HS-27A (cell line): ENCODE measurements at places on chromosomes 7 and 10.

DNA sequence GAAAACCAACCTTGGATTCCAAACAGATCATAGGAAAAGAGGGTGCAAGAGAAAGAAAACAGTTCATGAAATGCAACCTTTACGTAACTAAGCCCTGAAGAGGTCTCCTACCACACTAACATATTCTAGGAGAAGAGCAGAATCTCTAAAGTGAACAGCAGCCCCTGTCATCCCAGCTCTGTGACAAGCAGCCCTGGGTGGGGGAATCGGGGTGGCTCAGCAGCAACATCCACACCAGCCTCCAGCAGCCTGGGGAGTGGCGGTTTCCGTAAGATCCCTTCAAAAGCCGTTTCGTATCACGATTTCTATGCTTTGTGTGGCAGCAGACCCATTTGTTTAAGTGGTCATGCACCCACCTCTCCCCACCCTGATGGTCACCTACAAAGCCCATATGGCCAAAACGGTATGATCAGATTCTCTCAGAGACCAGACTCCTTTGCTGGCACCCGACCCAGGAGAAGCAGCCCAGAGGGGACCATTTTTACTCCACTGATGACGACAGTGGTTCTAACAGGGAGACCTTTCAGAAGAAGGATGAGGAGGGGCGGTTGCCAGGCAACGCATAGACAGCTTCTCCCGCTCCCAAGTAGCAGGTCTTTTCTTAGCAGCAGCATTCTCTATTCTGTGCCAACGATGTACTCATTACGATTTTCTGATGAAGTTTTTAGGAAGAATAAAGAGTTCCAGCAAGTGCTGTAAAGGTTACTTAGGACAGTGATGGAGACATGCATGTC, 300.6 kb downstream of the DNAJB6 start:
- DNase-seq = no peak

DNA sequence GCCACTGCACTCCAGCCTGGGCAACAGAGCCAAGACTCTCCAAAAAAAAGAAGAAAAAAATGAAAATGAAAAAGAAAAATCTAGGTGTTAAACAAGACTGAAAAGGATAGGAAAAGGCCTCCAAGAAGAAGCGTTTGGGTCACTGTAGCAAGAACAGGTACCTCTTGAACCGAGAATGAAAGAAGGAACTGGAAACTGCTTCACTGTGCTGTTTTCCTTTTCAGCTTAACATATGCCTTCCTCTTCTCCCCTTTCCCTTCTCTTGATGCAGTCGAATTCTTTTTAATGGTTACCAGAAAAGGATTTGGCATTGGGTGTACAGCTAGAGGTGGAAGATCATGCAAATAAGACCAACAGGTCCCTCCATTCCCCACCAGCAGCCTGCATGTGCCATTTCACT, 28.1 kb downstream of the LRRC4 start:
- DNase-seq = no peak

DNA sequence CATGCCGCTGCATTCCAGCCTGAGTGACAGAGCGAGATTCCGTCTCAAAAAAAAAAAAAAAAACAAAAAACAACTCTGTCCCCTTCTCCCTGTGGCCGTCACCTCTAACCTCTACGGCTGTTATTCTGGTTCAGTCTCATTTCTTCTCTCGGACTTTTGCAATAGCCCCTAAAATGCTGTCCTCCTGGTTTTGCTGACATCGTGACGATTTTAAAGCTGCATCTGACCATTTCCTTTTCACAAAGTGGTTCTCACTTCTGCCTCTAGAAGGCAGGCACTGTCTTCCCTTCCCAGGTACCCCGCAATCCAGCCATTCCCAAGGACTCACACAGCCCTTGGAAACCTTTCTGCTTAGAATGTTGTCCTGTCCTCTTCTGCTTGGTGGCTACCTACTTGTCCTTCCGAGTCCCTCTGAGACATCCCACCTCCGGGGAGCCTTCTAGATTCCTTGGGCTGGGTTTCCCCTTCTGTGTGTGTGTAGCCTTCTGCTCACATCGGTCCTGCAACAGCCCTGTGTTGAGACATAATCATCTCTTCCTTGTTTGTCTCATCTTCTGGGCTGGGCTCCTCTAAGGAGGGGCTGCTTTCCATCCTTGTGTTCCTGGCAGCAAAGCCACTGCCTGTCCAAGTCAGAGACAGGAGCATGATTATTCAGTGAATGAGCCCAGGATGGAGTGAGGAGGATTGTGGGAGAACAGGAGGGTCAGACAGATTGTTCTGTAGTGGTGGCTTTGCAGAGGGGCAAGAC, 83.1 kb downstream of the GRK5 start:
- no peak for DNase-seq

GRCh38 chr7:112648781-112649180, 141.4 kb downstream of the TMEM168 start:
- no peak for DNase-seq

DNA sequence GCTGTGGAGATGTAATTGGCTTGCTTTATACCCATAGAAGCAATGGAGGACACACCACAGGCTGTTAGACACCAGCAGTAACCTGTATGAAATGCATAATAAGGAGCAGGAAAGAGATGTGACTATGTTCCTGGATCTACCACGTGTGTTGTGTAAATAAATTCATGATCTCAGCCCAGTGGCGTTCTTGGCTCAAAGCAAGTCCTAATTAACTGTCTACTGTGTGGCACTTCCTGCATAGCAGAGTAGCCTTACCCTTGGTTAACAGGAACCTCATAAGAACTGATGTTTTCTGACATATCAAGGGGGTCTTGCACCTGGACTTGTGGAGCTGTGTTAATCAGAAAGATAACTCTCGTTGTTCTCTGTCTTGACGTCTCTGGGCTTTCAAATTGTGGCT, 25.7 kb upstream of the FAM180A start:
- DNase-seq = no peak

DNA sequence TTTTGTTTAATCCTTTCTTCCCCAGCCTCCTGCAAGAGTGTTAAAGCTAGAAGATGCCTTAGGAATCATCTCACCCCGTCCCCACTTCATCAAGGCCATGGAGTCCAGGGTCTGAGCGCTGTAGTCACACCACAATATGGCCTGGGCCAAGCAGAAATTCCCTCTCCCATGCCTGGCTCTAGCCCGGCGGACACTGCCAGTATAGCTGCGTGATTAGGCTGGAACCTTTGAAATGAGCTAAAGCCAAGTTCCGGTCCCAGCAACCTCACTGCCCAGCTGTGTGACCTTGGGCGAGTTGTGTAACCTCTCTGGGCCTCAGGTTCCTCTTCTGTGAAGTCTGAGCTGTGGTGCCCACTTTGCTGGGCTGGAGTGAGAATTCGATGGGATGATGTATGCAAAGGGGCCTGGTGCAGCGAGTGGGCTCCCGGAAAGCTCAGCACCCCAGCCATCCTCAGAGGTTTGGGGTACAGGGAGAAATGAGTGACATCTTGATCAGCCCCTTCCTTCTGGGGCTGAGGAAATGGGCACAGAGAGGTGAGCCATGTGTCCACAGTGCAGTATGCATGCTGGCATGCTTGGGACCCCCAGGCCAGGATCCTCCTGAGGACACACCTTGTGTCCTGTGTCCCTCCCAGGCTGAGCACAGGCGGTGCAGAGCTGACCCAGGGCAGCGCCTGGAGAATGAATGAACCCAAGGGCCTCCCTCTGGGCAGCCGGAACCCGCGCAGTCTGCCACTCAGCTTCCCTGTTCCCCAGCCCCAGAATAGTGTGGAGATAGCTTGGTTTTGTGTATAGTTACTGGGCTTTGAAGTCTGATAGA, 118.6 kb downstream of the ZMIZ1 start:
- DNase-seq = no peak

GRCh38 chr7:6242561-6242960, 29.9 kb downstream of the CYTH3 start:
- DNase-seq = no peak

GRCh38 chr10:99279626-99280111, 44.0 kb upstream of the HPSE2 start:
- peak; percentile 40 for DNase-seq

DNA sequence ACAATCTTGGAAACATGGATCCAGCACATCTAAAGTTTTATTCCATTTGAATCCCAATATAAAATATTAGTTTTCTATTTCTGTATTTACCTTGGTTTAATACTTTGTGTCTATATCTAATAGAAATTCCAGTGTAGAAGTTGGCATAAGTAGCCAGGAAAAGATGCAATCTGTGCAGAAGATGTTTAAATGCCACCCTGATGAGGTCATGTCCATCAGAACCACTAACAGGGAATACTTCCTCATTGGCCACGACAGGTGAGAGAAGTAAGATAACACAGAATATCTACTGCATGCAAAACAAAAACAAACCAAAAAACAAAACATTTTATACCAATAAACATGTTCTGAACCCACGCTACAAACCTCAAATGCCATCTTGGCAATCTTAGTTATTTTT, 15.7 kb downstream of the PLEKHS1 start:
- DNase-seq = no peak

GRCh38 chr7:7652798-7653540, 12.4 kb downstream of the UMAD1 start:
- DNase-seq = no peak

- DNase-seq = no peak
These were observed 212.3 kb downstream of the C7orf25 start for GRCh38 chr7:42699380-42700178.

DNA sequence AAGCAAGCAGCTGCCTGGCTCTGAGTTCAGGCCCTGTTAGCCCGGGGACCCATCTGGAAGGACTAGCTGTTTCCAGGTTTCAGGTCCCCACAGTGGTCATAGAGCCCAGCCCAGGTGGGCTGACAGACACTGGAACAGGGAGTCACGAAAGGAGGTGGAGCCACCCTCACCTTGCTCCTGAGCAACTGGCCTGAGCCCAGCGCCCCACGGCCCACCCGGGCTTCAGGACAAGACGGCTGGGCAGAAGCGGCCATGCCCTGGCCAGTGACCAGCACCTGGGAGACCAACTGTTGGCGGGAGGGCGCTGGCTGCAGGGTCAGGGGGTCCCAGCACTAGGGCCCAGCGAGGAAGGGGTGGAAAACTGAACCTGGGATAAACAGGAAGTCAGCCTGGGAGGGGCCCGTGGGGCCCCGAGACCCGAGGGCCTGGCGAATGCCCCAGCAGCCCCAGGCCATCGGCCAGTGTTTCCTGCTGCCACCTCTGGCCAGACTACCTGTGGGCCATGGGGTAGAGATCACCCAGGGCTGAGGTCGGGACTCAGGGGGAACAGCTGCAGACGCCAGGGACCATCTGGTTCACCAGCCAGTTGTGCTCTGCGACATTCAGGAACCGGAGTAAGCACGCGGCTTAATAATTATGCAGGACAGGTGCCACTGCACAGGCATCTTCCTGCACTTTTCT, 282.1 kb upstream of the PPP2R2D start:
- DNase-seq = no peak

DNA sequence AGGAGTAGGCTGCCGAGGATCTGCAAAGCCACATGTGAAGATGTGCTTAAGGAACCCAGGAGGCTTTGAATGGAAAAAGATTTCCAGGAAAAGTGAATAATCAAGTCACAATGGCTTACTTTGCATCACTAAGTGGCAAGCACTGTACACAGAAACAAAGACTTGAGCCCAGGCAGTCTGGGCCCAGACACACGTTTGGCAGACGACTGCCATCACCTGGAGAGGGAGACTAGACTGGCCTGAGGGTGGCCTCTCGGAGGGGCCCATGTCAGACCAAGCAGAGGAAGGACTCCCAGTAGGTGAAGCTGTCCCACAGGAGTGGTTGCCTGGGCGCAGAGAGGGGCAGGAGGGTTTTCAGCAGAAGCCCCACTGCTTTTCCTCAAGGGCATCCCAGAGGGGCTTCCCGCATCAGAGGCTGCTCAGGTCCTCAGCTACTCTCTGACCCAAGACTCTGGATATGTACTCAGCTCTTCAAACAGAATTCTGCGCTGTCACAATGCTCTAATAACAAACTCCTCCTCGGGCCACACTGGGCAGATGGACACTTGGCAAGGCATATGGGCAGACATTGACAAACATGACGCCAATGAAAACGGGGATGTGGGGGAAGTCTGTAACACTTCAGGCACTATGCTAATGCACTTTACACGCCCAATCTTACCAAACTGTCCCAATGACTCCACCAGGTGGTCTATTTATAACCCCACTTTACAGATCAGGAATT, 27.9 kb upstream of the FRAT2 start:
- no peak for DNase-seq

GRCh38 chr10:128848810-128849209, 618.2 kb upstream of the MGMT start:
- DNase-seq = no peak

- DNase-seq = no peak
These were observed 157.3 kb upstream of the PPP2R2D start for GRCh38 chr10:131743190-131744151.

DNA sequence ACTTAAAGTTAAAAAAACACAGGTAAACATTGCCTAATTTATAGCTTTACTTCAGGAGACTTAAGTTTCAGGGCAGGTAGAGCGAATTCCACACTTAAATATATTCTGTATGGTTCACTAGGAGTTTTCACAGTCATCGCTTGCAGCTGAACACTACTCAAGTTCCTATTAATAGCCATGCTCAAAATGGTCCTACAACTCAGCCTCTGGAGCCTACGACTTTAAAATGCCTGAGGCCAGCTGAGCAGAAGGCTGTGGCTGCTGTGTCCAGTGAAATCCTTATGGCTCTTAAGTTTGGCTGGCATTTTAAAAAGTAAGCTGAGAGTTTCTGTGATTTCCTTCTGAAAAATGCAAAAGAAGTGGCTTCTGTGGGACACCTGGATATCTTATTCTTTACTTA, 105.4 kb upstream of the GLI3 start:
- DNase-seq = no peak

- DNase-seq = no peak
These were observed 233.7 kb downstream of the PTPRN2 start for GRCh38 chr7:158353606-158354570.

GRCh38 chr7:22154143-22154529, 202.8 kb downstream of the RAPGEF5 start:
- DNase-seq = no peak

GRCh38 chr7:155496267-155497005, 38.5 kb downstream of the EN2 start:
- DNase-seq = no peak

GRCh38 chr10:124022066-124022465, 71.3 kb downstream of the CHST15 start:
- no peak for DNase-seq

GRCh38 chr7:28960071-28960840, 2.1 kb upstream of the TRIL start:
- no peak for DNase-seq
